ENCODE measurements at places on chromosomes 13 and 19.

- DNase-seq = no peak
These were observed 261 bp downstream of the FARP1 start for GRCh38 chr13:98143157-98143553.

DNA sequence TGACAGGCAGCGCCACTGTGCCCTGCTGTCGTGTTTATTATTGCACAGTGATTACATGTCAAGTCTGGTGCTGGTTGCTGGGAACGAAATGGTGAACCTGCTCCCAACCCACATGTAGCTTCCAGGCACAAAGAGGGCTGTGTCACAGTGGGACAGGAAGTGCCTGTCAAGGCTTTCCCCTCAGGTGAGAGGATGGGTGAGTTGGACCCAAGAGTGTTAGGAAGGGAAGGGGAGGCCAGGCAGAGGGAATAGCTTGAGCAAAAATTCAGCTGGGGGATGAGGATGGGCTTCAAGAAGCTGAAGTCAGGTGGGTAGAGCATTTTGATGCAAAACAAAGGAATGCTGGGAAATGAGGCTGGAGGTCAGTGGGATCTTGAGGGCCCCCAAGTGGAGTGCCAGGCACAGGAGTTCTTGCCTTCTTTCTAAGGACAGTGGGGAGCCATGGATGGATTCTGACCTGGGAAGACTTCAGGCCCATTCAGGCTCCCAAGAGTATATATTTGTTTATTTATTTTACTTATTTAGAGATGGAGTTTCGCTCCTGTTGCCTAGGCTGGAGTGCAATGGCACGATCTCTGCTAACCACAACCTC, 8.5 kb upstream of the QTRT1 start:
- no peak for DNase-seq

DNA sequence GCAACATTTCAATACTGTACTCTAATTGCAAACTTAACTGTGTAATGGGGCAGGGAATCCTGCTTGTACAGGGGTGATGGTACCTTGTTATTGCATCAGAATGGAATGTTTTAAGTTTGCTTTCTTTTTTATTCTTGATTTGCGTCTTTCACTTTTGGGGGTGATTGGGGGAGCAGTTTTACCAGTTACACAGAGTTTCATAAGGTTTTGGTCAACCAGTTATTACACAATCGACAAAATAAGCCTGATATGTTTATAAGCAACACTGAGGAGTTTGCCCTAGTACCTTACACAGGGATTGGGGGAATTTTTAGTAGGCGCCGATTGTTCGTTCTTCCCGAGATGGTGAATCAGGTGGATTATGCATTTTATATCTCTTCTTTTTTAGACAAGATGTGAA, 2.7 kb downstream of the KLF5 start:
- no peak for DNase-seq

DNA sequence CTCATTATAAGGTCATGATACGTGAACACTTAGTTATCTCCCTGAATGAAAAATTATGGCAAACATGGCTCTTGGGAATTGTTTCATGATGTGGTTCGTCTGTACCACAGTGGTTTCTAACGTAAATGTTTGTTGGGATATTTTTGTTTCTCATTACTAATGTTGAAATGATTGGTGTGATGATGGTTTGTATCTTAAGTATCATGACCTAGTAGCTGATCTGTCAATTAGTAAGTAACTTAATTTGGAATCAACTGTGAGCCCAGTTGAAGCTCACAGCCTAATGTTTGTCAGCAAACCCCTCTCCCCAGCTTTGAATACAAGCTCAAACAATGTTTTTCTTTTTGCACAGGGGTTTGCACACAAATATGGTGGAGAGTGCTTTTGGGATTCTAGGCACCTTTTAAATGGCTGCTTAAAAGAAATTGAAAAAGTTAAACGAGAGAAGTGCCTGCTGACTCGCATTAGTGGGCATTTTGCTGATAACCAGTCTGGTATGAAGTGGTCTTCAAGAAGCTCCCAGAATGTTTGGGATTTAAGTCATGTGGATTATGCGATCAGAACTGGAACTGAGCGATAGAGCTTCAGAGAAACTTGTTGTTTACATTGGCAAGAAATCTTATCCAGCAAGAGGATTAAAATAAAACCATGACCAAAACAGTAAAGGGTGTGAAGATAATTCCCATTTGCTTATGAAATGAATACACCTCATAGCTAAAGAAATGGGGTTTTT, 68.2 kb downstream of the LMO7 start:
- no peak for DNase-seq

DNA sequence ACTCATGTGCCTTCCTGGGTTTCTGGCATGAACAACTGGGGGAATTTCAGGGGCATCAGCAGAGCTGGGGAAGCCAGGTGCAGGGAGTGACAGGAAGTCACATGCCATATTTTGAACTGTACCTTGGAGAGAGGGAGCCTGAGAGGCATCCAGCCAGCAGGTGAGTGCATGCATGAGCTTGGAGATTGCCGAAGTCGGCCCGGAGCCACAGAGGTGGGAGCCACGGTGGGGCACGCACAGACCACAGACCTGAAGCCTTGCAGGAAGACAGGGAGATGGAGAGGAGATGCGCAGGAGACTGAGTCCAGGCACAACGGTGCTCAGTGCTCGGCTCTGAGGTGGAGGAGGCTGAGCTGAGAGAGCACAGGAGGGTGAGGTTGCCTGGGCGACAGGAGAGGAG, 55.1 kb downstream of the CDADC1 start:
- DNase-seq = no peak

DNA sequence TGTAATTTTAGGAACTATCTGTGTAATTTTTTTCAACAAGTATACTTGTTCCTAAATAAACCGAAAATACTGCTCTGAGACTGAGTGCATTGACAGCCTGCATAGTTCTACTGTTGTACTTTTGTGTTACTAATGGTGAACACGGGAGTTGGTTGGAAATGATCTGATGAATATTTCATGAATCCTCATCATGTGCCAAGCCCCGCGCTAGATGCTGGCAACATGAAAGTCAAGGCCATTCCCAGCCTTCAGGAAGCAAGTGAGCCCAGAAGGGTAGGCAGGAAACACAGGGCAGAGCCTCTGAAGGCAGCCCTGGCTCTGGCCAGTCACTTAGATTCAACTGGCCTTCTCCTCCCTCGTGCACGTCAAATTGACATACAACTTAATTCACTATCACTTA, 106.1 kb downstream of the ABCC4 start:
- DNase-seq = no peak
